Vagina (tissue), 2 donors: ENCODE measurements at places on chromosomes 16 and 17.
A peak's percentile ranks its signal among the peaks of the same experiment; 100 is the strongest.

DNA sequence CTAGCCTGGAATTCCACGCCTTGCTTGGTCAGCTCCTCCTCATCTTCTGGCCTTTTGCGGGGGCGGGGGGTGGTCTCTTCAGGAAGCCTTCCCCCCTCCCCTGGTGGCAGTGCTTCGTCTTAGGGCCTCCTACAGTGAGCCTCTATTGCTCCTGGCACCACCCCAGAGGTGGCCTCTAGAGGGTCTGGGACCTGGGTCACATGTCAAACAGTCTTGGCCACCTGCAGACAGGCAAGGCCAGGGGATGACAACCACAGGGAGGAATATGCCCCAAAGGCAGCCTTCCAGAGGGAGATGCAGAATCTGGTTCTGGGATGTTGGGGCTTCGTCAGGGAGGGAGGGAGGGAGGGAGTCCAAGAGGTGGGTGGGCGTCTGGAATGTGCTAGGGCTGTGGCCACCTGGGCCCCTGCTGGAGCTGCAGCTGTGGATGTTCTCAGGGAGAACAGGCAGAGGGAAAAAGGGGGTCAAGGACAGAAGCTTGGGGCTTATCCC, 50.6 kb downstream of the SMPD3 start:
- DNase-seq: no peak

GRCh38 chr16:53291757-53292392, 142.4 kb upstream of the RBL2 start:
- no peak for DNase-seq

DNA sequence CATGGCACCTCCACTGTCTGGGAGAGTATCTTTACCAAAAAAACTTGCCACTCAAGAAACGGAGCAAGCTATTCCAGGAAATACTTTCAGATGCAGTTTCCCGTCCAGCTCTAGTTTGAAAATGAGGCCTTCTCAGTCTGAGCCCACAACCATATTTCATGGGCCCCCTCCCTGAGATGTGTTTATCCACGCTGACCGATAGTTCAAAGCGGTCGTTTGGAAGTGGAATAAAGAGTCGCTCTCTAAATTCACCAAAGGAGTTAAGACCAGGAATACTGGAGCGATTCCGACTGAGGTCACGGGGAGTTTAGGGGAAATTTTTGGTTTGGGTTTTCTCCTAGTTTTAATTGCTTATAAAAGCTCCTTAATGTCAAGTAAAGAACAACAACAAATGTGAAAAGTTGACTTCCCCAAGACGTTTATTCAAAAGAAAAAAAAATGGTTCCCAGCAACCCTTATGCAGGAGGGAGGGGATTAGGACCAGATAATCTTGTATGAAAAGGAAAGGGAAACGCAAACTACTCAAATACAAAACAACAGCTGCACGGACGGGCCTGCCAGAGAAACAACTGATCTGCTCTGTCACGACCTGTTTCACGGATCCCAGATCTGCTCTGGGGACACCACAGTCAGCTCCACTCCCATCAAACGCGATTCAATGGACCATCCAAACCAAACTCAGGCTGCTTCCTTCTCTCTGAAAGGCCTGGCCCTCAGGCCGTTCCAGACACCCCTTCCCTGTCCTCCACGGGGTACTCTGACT, 77.1 kb downstream of the MRM3 start:
- no peak for DNase-seq

GRCh38 chr16:49478107-49478506, 104.5 kb downstream of the C16orf78 start:
- DNase-seq: no peak

DNA sequence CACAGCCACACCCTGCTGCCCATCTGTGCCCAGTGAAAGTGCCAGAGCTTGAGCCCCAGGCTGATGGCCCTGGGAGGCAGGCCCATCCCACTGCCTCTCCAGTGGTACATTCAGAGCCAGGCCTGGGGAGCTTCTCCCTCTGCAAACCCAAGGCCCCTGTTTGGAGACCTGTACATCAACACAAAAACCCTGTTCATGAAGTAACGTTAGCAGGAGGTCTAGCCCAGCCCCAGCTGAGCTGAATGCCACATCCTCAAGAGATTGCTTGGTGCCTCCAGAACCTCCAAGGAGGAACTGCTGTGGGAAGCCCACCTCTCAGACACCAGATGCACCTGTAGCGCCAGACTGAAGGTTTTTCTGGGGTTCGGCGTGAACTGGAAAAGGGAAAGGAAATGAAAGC, 31.5 kb downstream of the C16orf78 start:
- peak; percentile 64 for DNase-seq

DNA sequence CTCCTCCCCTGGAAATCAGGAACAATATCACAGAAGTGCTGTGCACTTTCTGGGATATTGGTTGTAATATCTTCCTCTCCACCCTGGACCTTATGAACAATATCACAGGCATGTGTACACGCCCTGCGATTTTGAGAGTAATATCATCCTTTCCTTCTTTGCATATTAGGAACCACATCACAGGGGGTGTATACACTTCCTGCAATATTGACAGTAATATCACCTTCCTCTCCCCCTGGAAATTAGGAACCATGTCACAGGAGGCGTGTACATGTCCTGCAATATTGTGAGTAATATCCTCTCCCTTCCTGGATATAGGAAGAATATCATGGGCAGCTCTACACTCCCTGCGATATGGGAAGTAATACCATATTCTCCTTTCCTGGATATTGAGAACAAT, 14.2 kb upstream of the TEKT5 start:
- no peak for DNase-seq

- no peak for DNase-seq
These were observed 2.7 kb downstream of the HEATR6 start for GRCh38 chr17:60075981-60076380.

- no peak for DNase-seq
These were observed 27.9 kb upstream of the CPHXL start for GRCh38 chr16:75754141-75754540.

DNA sequence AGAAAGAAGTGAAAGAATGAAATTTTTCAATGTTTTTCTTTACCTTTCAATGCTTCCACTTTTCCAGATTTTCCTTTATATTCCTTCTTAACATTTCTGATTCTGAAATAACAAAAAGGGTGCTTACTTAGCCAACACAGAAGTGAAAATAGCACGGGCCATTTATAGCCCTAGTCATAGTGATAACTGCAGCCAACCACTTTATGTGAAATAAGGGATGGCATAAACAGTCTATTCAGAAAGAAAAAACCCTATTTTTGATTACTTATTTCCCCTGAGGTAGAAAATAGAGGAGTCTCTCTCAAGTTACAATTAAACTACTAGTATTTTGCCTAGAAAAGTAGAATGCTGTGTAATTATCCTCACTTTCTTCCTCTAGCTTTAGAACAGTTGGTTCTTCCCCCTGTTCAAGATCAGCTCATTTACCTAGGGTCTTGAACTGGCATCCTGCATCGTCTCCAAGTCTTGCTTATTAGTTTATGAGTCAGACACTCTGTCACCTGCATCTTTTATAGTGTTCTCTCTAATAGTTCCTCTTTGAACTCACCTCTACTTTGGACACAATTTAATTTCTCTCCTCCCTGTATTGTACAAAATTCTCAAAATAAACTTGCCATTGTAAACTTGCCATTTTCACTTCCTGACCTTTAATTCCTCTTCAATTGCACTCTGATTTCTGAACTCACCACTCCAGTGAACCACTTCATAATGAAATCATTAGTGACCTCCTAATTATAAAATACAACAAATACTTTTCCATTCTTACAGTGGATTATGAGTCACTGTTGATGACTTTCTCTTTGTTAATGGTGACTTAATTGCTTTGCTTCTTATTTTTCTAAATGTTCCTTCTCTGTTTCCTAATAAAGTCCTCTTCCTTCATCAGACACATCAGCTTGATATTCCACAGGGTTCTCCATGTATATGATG, 23.6 kb downstream of the ABCA6 start:
- DNase-seq: no peak

DNA sequence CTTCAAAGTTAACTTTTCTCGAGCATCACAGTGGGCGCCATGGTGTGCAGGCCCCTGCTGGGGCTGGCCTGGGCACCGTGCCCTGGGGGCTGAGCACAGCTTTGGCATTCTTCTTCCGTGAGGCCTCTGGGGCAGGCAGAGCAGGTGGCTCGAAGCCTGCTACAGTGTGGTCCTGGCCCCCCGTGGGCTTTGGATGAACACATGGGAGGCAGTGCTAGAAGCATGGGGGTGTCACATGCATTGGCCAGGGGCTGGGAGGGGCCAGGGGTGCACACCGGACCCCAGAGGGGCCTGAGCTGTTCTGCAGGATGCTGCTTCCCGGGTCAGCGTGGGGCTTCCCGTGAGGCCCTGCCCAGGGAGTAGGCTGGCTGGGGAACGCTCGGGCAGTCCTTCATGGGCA, 12.1 kb upstream of the C16orf74 start:
- DNase-seq: no peak

DNA sequence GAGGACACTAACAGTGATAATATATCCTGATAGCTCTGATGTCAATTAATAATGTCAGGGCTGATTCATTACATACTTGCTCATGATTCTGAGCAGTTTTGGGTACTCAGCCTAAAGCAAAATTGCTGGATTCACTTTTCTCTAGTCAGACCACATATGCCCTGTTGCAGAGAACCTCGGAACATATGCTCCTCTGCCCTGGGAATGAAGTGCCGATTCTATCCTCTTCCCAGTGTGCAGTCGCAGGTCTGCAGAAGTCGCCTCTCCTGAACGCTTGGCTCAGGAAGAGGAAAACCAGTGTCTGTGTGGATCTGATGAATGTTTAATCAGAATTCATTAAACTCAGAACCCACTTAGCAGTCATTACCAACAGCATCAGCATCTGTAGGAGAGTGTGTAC, 34.5 kb downstream of the ABCC12 start:
- DNase-seq: no peak

DNA sequence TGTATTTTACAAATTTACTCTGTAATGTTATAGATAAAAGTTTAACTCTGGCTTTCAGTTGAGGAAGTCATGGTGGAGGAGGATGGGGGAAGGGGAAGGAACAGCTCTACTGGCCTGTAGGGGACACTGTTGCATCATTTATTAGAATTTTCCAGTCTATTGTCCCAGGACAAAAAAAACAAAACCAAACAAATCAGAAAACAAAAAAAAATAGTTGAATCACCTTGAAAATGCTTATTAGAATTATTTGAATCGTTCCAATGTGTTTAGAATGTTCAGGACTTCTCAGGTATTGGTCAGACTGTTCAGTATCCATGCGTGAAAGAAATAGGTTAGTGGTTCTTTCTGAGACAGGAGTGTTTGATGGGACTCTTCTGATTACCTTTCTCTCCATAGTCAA, 242.0 kb downstream of the FTO start:
- no peak for DNase-seq

- no peak for DNase-seq
These were observed 14.6 kb downstream of the CALB2 start for GRCh38 chr16:71373073-71373472.

DNA sequence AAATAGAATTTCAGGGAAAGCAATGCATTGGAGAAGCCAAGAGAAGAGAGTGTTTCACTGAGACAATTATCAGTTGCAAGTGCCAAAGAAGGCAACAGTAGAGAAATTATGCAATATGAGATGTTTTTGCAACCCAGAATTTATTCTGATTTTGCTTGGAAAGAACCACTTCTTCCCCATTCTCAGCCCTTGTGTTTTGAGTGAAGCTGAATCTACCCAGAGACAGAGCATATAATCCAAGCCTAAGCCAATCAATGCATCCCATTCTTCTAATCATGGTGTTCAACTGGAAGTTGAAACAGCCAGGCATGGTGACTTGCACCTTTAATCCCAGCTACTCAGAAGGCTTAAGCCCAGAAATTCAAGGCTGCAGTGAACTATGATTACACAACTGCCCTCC, 6.9 kb upstream of the SCNN1G start:
- DNase-seq: no peak

GRCh38 chr16:67312719-67313118, 13.8 kb downstream of the KCTD19 start:
- DNase-seq: no peak

GRCh38 chr16:3509470-3509928, 8.7 kb downstream of the CLUAP1 start:
- DNase-seq: no peak

DNA sequence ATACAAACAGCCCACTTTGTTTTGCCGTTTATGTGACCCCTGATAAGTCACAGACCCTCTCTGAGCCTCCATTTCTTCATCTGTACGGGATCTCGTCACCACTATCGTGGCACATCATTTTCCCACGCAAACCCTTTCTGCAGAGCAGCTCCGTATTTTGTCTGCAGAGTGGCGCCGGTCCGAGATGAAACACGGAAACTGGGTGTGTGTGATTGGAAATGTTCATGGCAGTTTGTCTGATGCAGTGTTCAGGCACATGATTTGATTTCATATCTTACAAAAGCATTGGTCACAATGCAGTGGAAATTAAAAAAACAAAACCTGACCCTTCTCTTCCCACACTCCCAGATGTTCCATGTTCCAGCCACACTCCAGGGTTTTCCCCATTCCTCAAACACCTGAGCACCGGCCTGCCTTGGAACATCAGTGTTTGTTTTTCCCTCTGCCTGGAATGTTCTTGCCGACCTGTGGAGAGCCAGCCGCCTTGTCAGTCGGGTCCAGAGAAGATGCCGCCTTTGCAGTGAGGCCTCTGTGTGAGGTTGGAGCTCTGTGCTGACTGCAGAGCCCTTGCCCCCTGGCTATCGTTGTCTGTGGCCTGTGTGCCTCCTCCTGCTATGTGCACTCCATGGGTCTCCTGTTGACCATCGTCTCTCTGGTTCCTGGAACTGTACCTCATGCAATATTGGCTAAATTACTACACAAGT, 39.2 kb downstream of the NT5M start:
- DNase-seq: no peak

DNA sequence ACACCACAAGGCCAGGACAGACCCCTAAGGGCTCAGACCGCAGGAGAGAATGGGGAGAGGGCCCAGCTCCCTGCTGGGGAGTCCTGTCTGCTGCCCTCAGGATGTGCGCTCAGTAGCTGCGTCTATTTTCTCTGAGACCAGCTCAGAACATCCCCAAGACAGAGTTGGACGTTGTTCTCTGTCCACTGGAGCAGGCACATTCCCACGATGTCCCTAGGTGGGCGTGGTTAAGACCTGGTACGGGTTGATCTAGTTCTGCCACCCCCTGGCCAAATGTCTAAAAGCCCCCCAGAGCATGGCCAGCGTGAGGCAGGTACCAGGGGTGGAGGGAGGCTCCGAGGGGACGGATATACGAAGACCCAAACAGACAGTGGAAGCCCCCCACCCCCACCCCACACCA, 842 bp upstream of the CALB2 start:
- no peak for DNase-seq

GRCh38 chr17:19724501-19725420, 8.4 kb upstream of the SLC47A2 start:
- DNase-seq: no peak
